NCI-H345 (cell line): ENCODE measurements at places on chromosomes 12 and 14.

DNA sequence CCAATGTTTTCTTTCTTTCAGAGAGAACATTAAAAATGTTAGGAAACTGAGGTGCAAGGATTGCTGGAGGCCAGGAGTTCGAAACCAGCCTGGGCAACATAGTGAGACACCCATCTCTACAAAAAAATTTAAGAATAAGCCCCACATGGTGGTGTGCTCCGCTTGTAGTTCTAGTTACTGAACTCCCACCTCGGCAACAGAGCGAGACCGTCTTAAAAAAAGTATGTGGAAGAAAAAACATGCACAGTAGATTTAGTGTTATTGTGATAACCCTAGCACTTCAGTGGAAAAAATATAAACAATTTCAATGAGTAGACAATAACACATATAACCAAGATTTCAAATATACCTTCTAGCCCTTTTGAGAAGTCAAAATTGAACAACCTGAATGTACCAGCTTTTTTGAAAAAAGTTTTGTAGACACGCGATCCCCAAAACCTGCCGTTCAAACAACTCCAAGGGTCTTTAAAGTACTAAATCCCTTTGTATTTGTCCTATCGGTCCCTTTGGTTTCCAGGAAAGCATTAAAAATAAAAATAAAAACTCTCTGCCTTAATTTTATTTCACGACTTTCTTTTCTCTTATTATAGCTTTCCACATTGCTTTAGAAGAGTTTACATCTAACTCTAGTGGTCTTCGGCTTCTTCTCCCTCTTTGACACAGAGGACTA is 1.0 kb upstream of the ANO6 start:
- DNase-seq: no peak

GRCh38 chr14:68363466-68363842 is 429.4 kb downstream of the ZFP36L1 start:
- no peak for DNase-seq

- no peak for DNase-seq
These were observed 374.3 kb upstream of the CCDC196 start for GRCh38 chr14:66111891-66112290.

- DNase-seq: no peak
These were observed 200.9 kb downstream of the APAF1 start for GRCh38 chr12:98845957-98846356.
